ENCODE measurements at places on chromosomes 11 and 22.

GRCh38 chr22:26131589-26132154 lies 37.6 kb upstream of the SEZ6L start:
- DNase-seq: no peak

GRCh38 chr11:69260622-69261021 lies 33.3 kb upstream of the MYEOV start:
- DNase-seq: no peak

DNA sequence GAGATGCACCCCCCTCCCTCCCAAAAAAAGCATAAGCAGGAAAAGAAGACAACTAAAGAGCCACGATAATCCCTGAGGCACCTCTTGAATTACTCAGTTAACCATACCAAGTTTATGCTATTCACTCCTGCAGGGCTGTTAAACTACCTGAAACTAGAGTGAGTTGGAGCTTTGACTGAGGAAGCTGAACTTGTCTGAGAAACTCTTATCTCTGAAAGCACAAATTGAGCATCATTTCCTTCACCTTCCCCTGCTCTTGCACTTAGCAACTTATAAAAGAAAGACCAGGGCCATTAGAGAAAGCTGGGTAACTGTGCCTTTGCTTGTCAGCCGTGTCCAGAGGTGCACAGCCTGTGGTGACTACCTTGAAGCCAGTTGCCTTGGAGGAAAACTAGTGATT lies 745.6 kb downstream of the NELL1 start:
- DNase-seq: no peak

- DNase-seq: no peak
Measured at GRCh38 chr11:79392161-79392560, 48.7 kb downstream of the TENM4 start.

DNA sequence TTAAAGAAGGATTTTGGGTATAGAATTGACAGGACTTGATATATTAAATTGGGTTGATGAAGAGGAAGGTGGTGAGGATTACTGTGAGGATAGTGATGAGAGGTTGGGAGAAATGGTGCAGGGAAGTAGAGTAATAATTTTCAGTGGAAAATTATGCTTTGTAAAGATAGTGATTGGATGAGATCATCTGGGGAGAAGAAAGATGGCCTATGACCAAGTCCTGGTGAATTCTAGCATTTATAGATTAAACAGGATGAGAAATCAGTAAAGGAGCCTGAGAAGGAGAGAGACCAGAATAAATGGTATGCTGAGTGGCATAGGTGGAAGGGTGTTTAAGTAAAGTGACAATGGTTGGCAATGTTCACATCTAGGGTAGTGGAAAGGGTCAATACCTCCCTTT lies 15.0 kb downstream of the IPO7 start:
- no peak for DNase-seq

DNA sequence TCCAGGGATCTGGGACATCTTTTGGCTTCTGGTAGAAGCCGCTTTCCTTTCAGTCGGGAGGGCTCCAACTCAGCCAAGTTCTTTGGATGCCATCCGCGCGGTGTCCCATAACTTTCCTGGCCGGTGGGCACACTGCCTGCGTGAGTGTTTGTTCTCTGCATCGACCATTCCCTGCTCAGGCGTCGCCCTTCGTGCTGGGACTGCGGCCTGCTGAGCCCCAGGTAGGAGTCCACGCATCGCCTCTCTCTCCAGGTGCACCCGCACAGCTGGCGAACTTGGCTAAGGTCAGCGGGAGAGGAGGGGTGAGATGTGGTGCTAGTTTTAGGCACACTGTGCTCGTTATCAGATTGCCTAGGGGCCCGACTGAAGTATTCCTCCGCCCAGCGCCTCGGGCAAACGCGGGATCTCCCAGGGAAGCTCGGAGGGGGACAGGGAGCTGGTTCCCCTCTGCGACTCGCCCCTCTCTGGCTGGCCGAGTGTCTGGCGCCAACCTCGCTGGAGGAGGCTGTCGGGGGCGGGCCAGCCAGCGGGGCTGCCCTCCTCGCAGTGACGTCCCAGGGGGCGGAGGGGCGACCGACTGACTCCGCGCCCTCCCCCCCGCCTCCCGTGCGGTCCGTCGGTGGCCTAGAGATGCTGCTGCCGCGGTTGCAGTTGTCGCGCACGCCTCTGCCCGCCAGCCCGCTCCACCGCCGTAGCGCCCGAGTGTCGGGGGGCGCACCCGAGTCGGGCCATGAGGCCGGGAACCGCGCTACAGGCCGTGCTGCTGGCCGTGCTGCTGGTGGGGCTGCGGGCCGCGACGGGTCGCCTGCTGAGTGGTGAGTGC lies at the start of gene LAYN:
TSS of gene LAYN (plus strand) at position 607 of the 823 bp plus-strand sequence. CDS start at position 731, 124 bp downstream.
- DNase-seq: no peak

- no peak for DNase-seq
Measured at GRCh38 chr22:29212743-29213142, 7.0 kb downstream of the EMID1 start.

- DNase-seq: peak; percentile 95
Measured at GRCh38 chr11:112588252-112588694, 327.6 kb upstream of the PLET1 start.

DNA sequence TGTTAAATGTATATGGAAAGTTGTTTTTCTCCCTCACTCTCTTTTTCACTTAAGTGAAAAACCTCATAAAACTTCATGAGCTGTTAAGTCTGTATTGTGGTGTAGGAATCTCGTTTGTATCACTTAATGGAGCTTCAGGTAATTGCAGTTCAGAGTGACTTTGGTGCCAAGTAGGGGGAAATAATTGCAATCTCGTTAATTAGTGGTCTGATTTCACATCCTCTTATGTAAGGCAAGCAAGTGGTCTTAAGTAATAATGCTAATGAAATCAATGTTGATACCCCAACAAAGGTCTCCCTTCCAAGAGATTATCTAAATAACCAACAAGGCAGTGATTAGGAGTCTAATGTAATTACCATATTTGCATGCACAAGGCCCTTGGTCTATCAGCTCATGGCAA lies 174.2 kb upstream of the SORL1-AS1 start:
- DNase-seq: no peak

- no peak for DNase-seq
Measured at GRCh38 chr11:80856066-80856465, 1415.2 kb upstream of the TENM4 start.

DNA sequence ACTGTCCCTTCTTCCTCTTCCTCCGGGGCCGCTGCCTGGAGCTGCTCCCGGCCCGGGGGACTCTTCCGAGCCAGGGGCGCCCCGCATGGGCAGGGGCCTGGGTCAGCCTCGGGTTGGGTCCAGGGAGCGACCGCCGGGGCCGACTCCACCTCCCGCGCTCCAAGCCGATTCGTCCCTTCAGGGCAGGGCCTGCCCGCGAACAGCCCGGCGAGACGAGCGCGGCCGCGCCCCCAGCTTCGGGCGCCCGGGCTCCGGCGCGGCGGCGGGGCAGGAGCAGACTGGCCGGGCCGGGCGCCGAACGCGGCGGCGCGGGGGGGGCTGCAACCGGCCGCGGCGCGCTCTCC lies at the start of gene LARGE1:
TSS of gene LARGE1 (minus strand) at position 280 of the 344 bp plus-strand sequence.
- no peak for DNase-seq

DNA sequence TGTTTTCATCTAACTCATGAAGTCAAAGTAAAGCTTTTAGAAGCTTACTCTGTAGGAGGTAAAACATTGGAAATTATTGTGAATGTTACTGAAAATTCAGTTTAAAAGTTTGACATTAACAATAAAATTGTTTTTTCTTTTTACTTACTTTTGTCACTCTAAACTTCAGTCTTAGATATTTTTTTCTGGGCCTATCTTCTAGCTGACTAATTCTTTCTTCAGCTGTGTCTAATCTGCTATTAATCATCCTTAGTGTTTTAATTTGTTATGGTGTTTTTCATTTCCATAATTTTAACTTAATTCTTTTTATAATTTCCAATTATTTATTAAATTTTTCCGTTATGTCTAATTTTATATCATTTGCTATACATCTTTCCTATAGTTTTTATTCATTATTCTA lies 35.0 kb downstream of the IL10RA start:
- DNase-seq: no peak

DNA sequence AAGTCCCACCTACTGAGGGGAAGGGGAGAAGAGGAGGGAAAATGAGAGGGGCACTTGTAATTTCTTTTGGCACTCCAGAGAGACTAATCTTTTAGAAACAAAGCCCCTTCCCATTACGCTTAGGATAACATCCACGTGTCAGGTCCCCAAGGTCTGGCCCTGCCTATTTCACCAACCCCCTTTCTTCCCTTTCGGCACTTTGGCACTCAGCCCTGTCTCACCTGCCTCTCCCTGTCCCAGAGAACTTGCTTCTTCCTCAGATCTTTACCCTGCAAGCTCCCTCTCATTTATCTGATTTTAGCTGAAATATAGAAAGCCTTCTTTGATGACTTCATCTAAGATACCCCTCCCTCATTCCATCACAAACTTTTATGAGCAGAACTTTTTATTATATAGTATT lies 55.5 kb downstream of the RASSF10 start:
- DNase-seq: no peak

- no peak for DNase-seq
Measured at GRCh38 chr22:38989466-38989865, 7.3 kb downstream of the APOBEC3B start.

DNA sequence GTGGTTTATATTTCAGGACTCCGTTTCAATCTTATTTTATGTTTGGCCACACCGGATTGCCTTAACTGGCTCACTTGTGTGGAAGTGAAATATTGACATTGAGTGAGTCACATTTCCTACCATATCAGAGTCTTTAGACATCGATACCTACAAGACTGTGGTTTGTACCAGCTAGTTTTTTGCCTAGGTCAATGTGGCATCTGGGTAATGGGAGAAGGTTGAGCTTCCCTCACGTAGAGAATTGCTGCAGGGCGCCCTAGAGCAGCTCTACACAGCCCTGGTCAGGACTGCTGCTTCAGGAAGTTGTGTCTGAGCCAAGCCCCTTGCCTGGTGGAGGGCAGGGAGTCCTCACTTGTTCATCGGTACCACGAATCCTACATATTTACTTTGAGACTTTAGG lies 1.6 kb downstream of the GRAMD1B start:
- no peak for DNase-seq

DNA sequence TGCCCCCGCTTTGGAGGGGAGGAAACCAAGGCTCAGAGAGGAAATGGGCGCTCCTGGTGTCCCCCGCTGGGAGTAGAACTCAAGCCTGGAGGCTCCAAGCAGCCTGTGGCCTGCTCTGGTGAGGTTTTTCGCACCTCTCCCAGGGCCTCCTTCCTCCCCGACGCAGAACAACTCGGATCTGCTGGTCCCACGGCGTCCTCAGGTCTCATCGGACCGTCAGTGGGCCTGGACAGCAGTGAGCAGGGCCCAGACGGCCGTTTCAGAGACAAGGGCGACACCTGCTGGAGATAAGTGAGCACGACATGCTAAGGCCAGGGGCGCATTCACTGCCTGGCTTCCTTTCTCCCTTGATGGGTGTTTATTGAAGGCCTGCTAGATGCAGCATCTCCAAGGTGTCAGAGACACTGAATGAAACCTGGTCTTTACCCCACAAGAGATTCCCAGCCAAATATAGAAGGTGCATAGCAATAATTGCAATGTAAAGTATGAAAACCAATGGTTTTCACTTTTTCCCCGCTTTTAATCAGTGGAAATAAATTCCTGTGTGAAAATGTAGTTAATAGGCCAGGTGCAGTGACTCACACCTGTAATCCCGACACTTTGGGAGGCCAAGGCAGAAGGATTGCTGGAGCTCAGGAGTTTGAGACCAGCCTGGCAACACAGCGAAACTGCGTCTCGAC lies 26.9 kb upstream of the CD82 start:
- DNase-seq: no peak

- no peak for DNase-seq
Measured at GRCh38 chr11:78791964-78792363, 217.3 kb upstream of the NARS2 start.

DNA sequence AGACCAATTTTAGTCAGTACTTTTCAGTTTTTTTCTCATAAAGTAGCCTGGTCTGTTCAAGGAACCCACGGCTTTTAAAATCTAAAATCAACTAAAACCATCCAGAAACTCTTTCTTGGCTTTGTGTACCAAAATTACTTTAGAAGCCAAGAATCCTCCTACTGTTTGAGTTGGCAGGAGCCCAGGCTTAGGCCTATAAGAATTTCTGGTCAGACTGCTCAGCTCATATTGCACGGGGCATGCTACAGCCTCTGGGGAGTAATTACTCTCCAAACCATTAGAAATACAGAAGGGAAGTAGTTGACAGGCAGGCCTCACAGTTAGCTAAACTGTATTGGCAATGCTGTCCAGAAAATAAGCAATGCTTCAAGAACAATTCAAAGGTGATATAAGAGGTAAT lies 1862.9 kb upstream of the RAG2 start:
- DNase-seq: peak; percentile 1

DNA sequence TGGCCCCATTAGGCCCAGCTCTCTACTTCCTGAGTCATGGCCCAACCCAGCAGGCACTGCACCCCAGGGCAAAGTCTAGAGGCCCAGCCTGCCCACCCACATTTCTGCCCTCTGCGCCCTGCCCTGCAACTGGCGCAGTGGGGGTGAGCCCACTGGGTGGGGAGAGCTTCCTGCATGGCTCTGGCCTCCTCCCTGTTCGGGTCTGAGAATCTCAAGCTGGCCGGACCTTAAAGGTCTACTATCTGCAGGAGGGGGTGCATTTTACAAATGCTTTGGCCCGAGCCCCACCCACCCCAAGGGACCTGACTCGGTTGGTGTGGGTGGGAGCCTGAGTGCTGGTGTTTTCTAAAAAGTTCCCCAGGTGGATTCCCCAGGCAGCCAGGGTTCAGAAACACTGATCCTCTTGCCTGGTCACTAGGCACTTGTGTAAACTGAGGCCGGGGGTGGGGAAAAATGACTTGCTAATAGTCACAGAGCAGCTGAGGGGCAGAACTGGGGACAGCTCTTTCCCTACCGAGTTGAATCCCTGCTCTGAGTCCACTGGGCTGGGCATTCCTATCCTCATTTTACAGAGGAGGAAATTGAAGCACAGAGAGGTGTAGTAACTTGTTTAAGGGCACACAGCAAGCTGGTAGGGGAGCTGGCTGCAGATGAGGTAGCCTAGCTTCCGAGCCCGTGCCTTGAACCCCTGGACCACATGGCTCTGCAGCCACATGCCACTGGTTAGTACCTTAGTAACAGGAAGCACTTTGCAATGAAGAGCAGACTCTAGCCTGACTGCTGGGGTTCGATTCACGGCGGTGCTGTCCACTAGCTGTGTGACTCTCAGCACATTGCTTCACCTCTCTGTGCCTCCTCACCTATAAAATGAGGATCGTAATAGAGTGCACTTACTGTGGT lies 36.3 kb downstream of the CD82 start:
- no peak for DNase-seq

- DNase-seq: no peak
Measured at GRCh38 chr11:55854704-55855103, 16.2 kb downstream of the OR5D16 start.

All from NCI-H524 treated with DMSO at 0.1 percent for 48 hours (cell line).